ENCODE measurements at places on chromosomes 5 and 9.

DNA sequence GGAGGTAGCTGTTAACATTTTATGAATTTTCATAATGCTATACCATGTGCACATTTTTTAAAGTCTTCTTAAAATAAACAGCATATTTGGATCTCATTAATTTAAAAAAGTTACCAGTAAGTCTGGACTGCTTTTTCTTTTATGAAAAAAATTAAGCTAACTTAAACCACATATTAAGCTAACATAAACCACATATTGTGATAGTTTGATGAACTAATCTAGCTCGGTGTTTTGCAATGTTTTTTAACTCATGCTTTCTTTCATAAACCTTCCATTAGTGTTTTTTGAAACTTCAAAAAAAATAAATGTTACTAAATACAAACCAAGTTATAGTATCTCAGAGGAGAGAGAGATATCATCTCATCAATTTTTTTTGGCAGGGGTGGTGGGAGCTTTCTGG, 26.5 kb downstream of the POLK start:
- no peak for DNase-seq

- DNase-seq, result no peak
These were observed 138.7 kb downstream of the PLCXD3 start for GRCh38 chr5:41371738-41372137.

DNA sequence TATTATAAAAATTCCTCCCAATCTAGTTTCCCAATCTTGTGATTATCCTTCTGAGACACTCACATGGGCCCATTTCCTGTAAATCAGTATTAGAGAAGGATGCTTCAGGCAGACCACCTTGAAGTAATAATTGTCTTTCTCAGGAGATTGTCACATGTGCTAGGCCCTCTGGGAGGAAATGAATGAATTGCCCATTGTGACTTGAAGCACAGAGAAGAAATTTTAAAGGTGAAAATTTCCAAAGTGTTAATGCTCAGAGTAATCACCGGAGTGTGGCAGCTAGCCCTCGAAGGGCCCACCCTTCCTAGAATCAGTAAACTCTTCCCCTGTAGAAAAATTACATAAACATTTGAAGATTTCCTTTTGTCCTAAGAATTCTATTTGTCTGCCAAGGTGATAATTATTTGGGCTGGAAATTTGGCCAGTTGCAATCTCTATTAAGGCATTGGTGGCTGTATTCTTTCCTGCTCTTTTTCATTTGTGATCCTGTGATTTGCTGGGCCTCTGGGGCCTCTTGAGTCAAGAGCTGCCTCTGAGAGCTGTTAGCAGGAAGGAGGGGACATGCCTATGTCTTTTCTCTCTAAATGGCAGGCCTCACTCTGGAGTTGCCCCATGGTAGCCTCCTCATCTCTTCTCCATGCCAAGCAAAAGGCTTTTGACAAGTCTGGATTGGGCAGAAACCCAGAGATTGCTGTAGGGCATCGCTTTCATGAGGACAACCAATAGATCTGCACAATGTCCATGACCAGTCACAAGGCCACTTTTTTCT, 371.5 kb upstream of the ACTBL2 start:
- no peak for DNase-seq

DNA sequence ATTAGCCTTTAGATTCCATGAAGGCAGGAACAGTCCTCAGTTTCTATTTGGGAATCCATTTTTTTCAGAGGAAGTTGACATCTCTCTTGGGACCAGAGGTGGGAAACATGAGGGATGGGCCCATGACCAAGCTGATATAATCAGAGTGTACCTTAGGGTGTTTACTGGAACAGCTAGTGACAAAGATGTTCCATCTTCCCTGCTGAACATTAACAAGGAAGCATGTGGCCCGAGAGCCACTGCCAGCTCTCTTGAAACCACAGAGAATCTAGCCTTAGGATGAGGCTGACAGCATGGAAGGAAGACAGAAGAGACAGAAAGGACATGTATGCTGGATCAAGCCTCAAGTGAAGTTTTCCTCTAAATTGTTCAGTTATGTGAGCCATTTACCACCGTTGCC, 16.0 kb downstream of the AQP3 start:
- DNase-seq, result no peak

DNA sequence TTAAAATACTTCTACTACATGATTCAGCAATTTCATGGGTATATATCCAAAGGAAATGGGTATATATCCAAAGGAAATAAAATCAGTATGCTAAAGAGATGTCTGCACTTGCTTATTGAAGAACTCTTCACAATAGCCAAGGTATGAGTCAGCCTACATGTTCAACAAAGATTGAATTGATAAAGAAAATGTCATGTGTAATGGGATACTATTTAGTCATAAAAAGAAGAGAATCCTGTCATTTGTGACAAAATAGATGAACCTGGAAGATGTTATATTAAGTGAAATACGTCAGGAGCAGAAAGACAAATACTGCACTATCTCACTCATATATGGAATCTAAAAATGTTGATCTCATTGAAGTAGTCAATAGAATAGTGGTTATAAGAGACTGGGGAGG, 944.5 kb upstream of the CTNND2 start:
- no peak for DNase-seq

DNA sequence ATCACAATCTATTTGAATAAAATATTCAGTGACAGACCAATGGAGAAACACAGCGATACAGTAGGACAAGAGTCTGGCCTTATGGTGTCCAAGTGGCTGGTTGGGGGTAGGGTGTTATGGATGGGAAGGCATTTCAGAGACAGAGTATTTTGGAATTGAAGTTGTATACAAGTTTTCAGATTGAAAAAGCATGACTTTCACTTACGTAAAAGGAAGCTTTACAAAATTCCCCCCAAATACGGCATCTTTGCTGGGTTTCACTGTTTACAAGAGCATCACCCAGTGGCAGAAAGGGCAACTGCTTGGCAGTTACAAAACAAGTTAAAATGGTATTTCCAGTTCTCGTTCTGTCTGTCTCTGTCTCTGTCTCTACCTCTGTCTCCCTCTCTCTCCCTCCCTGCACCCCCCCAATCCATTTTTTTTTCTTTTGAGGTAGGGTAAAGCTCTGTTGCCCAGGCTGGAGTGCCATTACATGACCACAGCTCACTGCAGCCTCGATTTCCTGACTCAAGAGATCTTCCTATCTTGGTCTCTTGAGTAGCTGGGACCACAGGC, 86.2 kb downstream of the PTPN3 start:
- DNase-seq, result no peak

DNA sequence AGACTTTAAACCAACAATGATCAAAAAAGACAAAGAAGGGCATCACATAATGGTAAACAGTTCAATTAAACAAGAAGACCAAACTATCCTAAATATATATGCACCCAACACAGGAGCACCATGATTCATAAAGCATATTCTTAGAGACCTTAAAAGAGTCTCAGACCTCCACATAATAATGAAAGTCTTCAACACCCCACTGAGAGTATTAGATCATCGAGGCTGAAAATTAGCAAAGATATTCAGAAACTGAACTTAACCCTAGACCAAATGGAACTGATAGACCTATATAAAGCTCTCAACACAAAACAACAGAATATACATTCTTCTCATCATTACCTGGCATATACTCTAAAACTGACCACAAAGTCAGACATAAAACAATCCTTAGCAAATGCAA, 11.7 kb upstream of the SPINK14 start:
- no peak for DNase-seq

DNA sequence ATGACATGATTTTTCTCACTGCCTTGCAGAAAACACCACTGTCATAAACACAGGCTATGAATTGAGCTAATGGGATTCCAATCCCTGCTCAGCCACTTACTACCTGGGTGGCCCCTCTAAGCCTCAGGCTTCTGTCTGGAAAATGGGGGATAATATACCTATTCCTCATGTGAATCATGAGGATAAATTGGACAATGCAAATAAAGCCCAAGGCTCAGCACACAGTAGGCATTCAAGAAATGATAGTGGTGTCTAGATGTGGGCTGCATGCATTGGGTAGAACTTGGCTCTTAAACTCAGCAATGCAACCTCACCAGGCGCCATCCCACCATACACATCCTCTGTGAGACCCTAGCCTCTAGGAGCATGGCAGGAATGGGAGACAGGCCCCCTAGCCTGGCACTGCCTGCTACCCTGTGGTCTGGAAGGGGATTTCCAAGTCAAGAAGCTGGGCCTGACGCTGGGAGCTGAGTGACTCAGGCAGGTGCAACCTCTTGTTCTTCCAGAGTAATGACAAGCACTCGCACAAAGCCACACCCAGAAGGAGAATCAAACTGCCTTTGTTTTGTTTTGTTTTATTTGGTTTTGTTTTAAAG, 2.3 kb upstream of the TNIP1 start:
- peak; percentile 45 for DNase-seq

GRCh38 chr9:127123064-127123890, 842 bp upstream of the ANGPTL2 start:
- no peak for DNase-seq

DNA sequence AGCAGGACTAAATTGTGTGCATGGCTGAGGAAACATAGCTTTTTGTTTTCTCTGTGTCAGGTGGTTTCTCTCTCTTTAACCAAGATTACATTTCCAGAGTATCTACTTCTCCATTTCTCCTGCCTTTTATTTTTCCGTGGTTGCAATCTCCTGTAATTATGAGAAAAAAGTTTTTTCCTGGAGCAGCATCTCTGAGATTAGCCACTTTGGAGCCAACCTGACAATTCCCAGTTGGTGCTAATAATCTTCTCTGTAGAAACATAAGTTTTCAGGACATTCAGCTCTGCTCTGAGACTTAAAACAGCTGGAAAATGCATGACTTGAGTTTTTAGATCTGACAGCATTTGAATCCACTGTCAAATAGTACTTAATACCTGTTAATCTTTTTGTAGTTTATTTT, 67.1 kb upstream of the GAS1 start:
- no peak for DNase-seq

GRCh38 chr9:93624431-93624834, 48.0 kb downstream of the PHF2 start:
- no peak for DNase-seq

DNA sequence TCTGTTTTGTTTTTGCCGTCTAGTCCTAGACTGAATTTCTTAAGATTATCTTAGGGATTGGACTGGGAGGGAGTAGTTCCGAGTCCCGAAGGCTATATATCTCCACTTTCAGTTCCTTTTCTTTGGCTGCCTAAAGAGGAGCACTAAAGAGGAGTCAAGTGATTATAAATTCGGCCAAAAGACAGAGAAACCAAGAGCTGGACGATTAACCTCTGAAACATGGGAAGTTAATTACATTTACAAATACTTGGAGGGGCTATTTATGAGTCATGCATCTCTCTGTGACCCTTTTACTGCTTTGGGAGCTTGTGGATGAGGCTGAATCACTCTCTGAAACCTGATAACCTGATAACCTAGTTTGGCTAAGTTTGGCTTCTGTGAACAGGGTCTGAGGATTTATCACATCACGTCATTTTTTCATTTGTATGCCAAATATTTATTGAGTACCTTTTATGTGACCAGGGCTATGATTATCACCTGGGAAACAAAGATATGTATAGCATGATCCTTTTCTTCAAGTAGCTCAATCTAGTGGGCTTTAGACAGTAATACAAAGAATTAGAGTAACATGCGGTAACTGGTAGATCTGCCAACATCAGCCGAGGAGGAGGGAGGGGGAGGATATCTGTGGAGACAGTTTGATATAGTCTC, 180.9 kb downstream of the CD180 start:
- DNase-seq, result no peak

DNA sequence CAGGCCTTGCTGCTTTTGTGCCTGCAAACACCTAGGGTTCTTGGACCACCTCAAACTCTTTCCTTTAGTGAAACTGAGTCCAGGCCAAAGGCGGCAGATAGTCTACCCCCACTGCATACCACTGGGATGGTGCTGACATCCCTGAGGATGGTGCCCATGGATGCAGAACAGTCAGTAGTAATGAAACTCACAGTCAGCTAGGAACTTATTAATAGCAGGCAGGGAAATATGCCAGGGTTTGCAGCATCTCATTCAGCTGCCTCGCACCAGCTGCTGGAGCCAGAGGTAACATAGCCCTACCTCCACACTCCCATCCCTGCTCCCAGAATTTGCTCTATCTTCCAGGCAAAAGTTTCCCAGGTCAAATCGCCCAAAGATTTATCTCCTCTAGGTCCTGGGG, 189.1 kb downstream of the SREK1 start:
- DNase-seq, result no peak

DNA sequence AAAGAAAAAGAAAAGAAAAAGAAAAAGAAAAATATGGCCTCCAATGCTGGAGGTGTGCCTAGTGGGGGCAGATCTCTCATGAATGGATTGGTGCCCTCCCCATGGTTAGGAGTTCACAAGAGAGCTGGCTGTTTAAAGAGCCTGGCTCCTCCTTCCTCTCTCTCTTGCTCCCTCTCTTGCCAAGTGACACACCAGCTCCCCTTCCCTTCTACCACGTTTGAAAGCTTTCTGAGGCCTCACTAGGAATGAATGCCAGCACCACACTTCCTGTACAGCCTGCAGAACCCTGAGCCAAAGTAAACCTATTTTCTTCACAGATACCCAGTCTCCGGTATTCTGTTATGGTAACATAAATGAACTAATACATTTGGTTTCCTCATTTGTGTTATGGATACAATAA, 14.4 kb upstream of the GALNT10 start:
- DNase-seq, result no peak

- no peak for DNase-seq
These were observed 2.1 kb downstream of the SYNPO start for GRCh38 chr5:150642567-150642927.

- no peak for DNase-seq
These were observed 68.5 kb downstream of the MYO10 start for GRCh38 chr5:16867577-16867953.
